ENCODE measurements at places on chromosomes 6 and 20.

GRCh38 chr20:23163562-23163961 is 77.4 kb upstream of the CD93 start:
- peak; percentile 81 for DNase-seq

GRCh38 chr20:58640446-58640845 is 10.6 kb upstream of the STX16 start:
- DNase-seq = no peak

DNA sequence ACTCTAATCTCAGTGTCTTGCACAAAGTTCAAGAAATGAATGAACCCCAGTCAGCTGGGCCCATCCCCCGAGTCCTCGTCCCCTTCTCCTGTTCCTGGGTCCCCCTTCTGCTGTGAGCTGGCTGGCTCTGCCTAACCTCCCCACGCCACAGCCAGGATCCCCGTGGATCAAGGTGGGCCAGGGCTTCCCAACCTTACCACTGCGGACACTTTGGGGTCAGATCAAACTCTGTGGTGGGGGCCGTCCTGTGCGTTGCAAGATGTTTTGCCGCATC is 116.2 kb downstream of the SULF2 start:
- no peak for DNase-seq

- no peak for DNase-seq
Observed at GRCh38 chr6:155011809-155012291, 16.7 kb downstream of the TIAM2 start.

GRCh38 chr6:153312634-153313033 is 181.6 kb upstream of the RGS17 start:
- DNase-seq = no peak
